ENCODE measurements at places on chromosomes 5 and 9. TPM values are rescaled to one million over a fixed set of nuclear protein-coding genes. Genes with fewer than 3 reads are reported as not detected.

PRR16 gene
- not detected for total RNA-seq

GNG10 gene
- 21.1 TPM for total RNA-seq

DCAF12 gene
- 34.0 TPM for total RNA-seq

SUSD3 gene
- total RNA-seq, result 62.7 TPM

PGM5 gene
- not detected for total RNA-seq

PCSK1 gene
- not detected for total RNA-seq

ACTBL2 gene
- not detected for total RNA-seq

DMGDH gene
- 0.93 TPM for total RNA-seq

STING1 gene
- 140 TPM for total RNA-seq

HTR4 gene
- not detected for total RNA-seq

PCDHA9 gene
- not detected for total RNA-seq

GFM2 gene
- 27.7 TPM for total RNA-seq

IFNK gene
- 0.24 TPM for total RNA-seq

GRM6 gene
- total RNA-seq, result not detected

GPR150 gene
- 0.94 TPM for total RNA-seq

NAIP gene
- 4.3 TPM for total RNA-seq

WDR41 gene
- 23.0 TPM for total RNA-seq

CLK4 gene
- 34.9 TPM for total RNA-seq

LECT2 gene
- total RNA-seq, result not detected

TXNDC8 gene
- total RNA-seq, result not detected

PCSK5 gene
- 6.0 TPM for total RNA-seq

IFNA13 gene
- total RNA-seq, result not detected

TRIM36 gene
- 0.17 TPM for total RNA-seq

PAX5 gene
- 0.21 TPM for total RNA-seq

CCL27 gene
- total RNA-seq, result 0.69 TPM

PCDHAC2 gene
- total RNA-seq, result not detected

ARSI gene
- total RNA-seq, result not detected

CARD9 gene
- 0.12 TPM for total RNA-seq

TBC1D2 gene
- 2.5 TPM for total RNA-seq

PCDHA10 gene
- total RNA-seq, result not detected

SLC6A19 gene
- total RNA-seq, result not detected

All from activated naive CD4-positive, alpha-beta T cell treated with anti-CD3 and anti-CD28 coated beads for 36 hours (primary cell).